ENCODE measurements at places on chromosomes 12 and 14.

GRCh38 chr12:130456375-130457199 is 118.9 kb downstream of the PIWIL1 start:
- DNase-seq: no peak

GRCh38 chr14:70585231-70585630 is 15.2 kb downstream of the MED6 start:
- DNase-seq: no peak

DNA sequence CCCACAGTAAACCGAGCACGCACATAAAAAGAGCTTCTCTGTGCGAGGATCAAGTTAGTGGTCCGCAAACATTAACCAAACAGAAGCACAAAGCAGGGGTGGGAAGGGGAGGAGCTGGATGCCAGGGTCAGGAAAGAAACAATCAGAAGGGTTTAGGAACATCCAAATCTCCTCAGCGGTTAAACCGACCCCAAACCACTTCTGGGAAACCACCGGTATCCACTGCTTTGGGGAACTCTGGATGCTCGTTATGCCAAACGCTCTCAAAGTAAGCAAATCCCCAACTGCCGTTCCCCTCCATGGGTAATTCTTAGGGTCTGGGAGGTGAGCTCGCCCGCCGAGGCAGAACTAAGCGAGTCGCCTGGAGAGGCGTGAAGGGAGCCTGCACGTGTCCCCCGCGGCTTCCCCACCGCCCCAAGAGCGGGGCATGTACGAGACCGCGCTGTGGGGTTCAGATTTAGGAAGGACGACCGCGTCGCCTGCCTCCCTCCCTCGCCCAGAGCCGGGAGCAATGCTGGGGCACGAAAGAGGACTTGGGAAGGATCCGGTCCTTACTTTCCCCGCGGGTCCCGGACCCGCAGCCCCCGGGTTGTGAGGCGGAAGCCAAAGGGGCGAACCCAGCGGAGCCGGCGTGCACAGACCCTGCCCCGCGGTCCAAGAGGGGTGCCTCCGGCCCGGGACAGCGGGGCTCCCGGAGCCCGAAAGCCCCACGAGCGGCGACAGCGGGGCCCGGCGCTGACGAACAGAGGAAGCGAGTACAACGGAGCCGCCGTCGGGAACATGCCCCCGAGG is 711 bp downstream of the SBNO1 start:
- peak; percentile 12 for DNase-seq

DNA sequence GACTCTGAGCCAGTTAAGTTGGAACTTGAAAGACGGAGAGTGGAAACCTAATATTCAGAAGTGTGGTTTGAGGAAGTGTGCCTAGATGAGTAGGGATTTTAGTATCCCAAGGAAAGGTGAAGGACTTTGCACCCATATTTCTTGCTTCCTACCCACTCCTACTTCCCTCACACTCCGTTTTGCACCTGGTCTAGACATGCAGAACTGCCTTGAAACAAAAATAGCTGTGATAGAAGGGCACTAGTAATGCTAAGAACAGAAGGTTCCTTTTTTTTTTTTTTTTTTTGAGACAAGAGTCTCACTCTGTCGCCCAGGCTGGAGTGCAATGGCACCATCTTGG is 732 bp upstream of the ARF3 start:
- no peak for DNase-seq

GRCh38 chr12:3311027-3311402 is 180.0 kb upstream of the PRMT8 start:
- DNase-seq: no peak

DNA sequence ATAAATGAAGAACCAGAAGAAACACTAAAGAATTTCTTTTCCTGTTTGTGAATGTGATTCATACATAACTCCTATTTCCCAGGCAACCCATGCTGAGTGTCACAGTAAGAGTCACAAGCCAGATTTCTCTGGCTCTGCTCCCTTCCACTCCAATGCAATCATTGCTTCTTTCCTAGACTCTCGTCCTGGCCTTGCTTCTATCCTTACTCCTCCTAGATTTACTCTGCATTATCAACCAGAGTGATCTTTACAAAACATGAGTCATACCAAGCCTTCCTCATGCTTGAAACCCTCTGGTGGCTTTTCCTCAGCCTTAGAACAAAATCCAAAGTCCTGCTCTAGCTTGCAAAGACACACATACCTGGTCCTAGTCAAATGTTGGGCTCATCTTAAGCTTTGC is 13.3 kb downstream of the IL22 start:
- no peak for DNase-seq

DNA sequence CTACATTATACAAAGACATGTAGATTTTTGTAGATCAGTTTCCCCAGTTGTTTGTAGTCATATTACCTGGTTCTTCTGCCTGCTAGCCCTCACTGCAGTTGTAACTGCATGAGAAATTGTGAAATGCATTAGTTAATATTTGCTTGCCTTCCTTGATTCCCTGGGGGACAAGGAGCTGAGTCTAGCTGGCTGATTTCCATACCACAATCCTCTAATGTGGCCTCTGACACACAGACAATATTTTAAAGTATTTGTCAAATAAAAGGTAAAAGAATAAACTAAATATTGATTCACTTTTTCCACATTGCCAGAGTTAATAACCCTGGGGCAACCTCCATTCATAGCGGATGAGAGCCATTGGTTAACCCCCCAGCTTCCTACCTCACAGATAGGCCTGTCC is 128.8 kb upstream of the TMEM132C start:
- no peak for DNase-seq

- no peak for DNase-seq
Observed at GRCh38 chr12:131988054-131988796, 38.5 kb downstream of the EP400 start.

GRCh38 chr12:80299976-80300375 is 144.1 kb upstream of the PTPRQ start:
- DNase-seq: peak; percentile 92

GRCh38 chr12:130013771-130014484 is 110.1 kb upstream of the TMEM132D start:
- no peak for DNase-seq

GRCh38 chr12:105222726-105223351 is 13.1 kb downstream of the APPL2 start:
- no peak for DNase-seq

GRCh38 chr12:89379148-89379838 is 27.0 kb upstream of the DUSP6 start:
- no peak for DNase-seq

Measured in MM.1S (cell line).